IPS-NIHi11 (cell line): ENCODE measurements at places on chromosomes 1 and 21.
A peak's percentile ranks its signal among the peaks of the same experiment; 100 is the strongest.

- DNase-seq, result no peak
Measured at GRCh38 chr1:209208648-209209047, 374.9 kb upstream of the CAMK1G start.

DNA sequence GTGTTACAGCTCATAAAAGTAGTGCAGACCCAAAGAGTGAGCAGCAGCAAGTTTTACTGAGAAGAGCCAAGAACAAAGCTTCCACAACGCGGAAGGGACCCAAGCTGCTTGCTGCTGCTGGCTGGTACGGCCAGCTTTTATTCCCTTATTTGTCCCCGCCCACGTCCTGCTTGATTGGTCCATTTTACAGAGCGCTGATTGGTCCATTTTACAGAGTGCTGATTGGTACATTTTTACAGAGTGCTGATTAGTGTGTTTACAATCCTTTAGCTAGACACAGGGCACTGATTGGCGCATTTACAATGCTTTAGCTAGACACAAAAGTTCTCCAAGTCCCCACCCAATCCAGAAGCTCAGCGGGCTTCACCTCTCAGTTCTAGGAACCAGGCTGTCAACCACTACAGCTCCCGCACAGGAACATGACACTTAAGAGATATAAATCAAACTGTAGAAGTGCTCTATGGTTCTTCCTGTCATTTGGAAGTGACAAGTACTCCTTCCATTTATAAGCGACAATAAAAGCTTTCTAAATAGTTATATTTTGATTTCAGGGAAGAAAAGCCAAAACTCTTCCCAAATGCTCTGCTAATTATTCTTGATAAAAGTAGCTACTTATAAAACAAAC, 28.5 kb downstream of the RNF115 start:
- DNase-seq, result no peak

DNA sequence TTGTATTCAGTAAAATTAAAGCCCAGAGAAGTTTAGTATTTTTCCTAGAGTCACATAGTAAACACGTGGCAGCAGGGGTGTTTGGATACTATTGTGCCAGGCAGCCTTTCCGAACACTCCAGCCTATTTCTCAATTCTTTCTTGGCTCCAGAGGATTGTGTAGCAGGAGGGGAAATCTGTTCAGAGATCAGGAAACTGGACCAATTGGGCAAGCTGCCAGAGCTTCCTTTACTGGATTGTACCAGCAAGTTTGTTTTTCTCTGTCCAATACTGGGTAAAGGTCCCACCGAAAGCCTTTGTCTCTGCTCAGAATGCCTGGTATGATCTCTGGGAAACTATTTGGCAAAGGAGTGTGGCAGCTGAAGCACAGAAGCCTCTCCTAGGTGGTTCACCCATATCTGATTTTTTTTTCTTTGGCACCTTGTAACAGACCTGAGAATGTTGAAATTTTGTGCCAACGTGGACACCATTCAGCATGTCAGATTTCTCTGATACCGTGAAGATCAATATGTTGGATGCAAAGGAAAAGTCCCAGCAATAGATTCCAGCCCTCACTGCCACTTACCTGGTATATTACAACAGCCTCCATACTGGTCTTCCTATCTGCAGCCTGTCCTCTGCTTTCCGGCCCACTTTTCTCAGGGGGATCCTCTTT, 126.2 kb downstream of the FGGY start:
- no peak for DNase-seq

GRCh38 chr21:42459546-42460215, 36.3 kb downstream of the RSPH1 start:
- DNase-seq, result no peak

GRCh38 chr1:58922302-58923089, 138.6 kb upstream of the JUN start:
- DNase-seq, result no peak

DNA sequence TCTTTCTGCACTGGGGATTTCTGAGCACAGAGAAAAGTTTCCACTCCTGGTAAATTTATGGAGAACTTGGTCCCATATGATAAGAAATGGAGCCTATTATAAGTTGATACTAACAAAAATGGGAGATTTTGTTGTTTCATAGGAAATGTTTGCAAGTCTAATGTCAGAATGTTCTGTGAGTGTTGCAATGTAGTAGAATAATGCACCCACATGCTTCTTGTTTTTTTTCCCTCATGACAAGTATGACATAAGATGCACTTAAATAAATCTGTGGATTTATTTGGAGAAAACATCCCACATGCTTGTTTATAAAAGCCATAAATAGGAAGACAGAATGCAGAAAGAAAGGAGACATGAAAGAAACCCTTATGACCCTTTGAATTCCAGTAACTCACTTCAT, 50.8 kb upstream of the KCNJ6 start:
- no peak for DNase-seq

GRCh38 chr1:156413391-156414246, 44.6 kb downstream of the RHBG start:
- no peak for DNase-seq

DNA sequence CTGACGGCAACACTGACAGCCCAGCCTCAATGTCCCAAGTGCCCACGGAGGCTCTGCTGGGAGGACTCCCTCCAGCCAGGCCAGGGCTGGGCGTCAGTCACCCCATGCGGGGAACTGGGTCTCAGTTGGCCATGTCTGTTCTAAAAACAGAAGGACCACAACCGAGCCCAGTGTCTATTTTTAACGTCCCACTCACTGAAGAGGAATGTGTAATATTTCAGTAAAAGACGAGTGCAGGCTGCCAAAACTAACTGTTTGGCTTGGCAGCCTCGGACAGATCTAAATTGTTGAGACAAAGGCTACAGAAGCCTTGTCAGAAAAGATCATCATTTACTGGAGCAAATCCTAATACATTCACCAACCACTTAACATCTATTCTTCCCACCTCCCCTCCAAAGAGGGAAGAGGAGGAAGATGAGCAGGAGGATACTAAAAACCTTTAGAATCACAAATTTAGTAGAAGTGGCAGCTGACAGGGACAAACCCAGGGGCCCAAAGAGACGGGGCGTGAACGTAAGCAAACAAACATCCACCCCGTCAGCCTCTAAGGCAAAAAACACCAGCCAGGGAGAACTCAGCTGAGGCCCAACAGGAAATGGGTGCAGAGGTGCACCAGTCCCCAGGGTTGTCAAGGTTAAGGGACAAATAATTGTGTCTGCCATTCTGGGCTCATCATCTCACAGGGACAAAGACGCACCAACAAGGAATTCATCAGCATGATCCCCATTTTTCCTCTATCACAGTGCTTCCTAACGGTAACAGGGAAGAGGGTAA, 18.7 kb downstream of the C1orf198 start:
- DNase-seq, result no peak

- peak; percentile 49 for DNase-seq
Measured at GRCh38 chr1:57206038-57206437, 217.8 kb downstream of the DAB1 start.

- DNase-seq, result peak; percentile 7
Measured at GRCh38 chr1:54543729-54544496, 4.1 kb upstream of the ACOT11 start.

GRCh38 chr1:152186556-152187285, 27.7 kb upstream of the RPTN start:
- no peak for DNase-seq

- DNase-seq, result no peak
Measured at GRCh38 chr1:70963374-70963773, 84.2 kb downstream of the PTGER3 start.

GRCh38 chr1:111515291-111516004, 12.0 kb upstream of the ADORA3 start:
- DNase-seq, result peak; percentile 35
